Stimulated activated CD4-positive, alpha-beta T cell treated with anti-CD3 and anti-CD28 coated beads, Interleukin-12 subunit alpha, Interleukin-12 subunit beta, amount 100 ng/mL, for 48 hours (primary cell): ENCODE measurements at places on chromosomes 16 and 17.
A peak's percentile ranks its signal among the peaks of the same experiment; 100 is the strongest.

DNA sequence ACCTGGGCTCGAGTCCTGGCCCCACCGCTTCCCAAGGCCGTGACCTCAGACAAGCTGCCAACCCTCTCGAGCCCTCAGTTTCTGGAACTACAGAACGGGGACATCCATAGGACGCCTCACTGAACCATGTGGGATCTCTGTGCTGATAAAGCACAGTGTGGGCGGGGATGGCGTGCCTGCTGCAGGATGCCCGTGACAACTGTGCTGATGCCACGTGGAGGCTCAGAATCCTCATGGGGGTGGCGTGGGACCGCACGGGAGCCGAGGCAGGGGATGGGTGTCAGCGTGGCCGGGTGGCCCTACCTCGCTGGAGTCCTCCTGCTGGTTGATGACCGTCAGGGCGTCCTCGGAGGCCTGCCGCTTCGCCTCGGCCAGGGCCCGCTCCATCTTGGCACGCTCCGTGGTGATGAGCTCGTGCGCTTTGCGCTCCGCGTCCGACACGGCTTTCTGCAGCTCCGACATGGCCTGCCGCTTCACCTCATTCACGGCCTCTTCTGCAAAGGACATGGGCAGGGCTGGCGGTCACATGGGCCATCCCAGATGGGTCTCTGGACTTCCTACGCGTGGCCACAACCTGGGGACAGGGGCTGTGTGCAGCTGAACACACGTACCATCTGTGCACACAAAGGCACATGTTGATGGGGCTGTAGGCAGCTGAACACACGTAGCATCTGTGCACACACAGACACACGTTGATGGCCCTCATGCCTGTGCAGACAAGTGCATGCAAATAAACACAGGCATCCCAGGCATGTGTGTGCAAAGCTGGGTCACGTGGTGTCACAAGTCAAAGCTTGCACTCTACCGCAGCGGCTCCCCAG, 12.7 kb upstream of the PABPN1L start:
- no peak for DNase-seq

GRCh38 chr16:11283820-11284248, 2.7 kb upstream of the PRM1 start:
- DNase-seq: no peak

DNA sequence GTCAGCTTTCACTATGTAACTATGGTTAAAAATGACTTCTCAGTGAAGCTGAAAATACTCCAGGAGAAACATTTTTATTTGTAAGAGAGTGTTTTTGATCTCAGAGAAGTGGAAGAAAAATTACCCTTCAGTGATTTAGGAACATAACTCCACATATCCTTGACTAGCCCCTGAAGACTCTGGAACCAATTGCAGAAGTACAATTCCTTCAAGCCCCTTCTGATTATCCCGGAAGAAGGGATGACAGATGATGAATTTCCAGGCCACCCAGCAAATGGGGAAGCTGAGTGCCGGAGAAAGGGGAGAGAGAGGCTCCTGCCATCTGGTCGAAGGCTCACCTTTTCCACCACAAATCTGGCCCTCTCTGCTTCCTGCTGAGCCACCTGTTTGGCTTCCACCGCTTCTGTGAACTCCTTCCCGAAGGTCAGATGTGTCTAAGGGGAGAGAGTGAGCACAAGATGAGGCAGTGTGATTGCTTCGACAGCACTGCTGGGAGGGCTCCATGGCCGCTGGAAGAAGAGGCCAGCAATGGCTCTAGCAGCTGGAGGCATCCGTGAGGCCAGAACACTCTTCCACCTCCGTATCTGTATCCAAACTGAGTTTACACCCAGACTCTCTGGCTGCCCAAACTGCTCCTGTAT, 8.1 kb downstream of the PHB1 start:
- DNase-seq: no peak

- DNase-seq: peak; percentile 74
These were observed 959 bp upstream of the ANKRD13B start for GRCh38 chr17:29591737-29592608.

DNA sequence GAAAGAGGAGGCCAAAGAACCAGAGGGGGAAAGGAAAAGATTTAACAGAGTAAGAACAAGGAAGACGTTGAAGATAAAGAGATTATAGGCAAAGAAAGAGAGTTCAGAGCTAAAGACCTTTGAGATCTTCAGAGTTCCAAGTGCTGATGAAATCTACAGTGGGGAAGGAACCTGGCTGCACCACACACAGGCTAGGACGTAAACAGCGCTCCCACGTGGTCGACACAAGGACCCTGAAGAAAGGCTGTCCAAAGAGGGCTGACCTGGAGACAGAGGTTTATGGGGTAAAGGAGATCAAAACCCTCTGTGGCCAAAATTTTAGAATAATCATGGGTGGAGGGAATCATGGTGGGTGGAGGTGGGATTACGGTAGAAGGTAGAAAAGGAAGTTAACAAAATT, 121.6 kb downstream of the PMP22 start:
- DNase-seq: no peak

- DNase-seq: no peak
These were observed 110.0 kb upstream of the CIBAR2 start for GRCh38 chr16:85222155-85222863.

DNA sequence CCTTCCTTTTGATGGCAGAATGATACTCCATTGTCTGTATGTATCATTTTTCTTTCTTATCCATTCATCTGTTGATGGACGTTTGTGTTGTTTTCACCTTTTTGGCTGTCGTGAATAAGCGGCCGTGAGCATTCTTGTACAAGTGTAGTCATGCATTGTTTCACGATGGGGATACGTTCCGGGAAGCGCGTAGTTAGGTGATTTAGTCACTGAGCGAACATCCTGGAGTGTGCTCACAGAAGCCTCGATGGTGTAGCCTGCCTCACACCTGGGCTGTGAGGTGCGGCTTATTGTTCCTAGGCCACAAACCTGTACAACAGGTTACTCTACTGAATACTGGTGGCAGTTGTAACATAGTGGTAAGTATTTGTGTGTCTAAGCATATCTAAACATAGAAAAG, 136.5 kb downstream of the CMIP start:
- DNase-seq: no peak

- DNase-seq: no peak
These were observed 83.2 kb downstream of the ARHGAP23 start for GRCh38 chr17:38511150-38512108.

GRCh38 chr17:42651392-42651791, 7.7 kb upstream of the TUBG2 start:
- DNase-seq: no peak

GRCh38 chr17:78264590-78264989, 33.2 kb downstream of the TMEM235 start:
- no peak for DNase-seq

DNA sequence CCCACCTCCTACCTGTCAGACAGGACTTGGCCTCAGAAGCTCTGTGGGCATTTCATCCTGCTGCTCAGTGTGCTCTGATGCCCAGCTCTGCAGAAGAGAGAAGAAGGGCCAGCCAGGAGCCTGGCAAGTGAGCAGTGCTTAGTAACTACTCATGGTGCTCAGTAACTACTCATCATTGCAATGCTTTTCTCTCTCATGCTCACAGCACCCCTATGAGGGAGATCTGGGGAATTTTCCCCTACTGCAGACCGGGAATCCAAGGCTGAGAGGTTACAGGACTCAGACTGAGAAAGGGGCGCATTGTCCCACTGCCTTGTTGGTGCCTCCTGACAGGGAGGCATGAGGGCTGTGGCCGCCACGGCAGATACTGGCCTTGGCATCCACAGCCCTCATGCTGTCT, 261.1 kb downstream of the C16orf95 start:
- no peak for DNase-seq

- DNase-seq: no peak
These were observed 17.1 kb downstream of the CDH1 start for GRCh38 chr16:68754084-68754792.

DNA sequence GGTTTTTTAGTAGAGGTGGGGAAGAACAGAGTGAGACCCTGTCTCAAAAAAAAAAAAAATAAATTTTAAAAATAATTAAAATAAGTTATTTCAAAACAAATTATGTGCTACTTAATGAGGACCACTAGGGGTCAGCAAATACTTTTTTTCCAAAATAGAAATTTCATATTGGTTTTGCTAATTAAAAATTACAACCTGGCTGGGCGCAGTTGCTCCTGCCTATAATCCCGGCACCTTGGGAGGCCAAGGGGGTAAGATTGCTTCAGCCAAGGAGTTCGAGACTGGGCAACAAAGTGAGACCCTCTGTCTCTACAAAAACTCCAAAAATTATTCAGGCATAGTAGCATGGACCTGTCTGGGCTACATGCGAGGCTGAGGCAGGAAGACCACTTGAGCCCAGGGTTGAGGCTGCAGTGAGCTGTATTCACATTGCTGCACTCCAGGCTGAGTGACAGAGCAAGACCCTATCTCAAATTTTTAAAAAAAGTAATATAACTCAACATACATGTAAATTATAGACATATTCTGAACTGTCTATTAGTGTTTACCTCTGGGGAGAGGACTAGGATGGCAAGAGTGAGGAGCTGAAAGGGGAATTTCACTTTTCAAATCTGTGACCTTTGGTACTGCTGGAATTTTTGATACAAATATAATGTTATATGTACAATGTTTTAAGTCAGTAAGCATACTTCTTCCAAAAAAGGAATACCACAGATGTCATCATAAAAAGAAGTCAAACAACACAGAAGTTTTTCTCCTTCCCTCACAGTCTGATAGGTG, 8.1 kb downstream of the MEIOB start:
- DNase-seq: no peak

DNA sequence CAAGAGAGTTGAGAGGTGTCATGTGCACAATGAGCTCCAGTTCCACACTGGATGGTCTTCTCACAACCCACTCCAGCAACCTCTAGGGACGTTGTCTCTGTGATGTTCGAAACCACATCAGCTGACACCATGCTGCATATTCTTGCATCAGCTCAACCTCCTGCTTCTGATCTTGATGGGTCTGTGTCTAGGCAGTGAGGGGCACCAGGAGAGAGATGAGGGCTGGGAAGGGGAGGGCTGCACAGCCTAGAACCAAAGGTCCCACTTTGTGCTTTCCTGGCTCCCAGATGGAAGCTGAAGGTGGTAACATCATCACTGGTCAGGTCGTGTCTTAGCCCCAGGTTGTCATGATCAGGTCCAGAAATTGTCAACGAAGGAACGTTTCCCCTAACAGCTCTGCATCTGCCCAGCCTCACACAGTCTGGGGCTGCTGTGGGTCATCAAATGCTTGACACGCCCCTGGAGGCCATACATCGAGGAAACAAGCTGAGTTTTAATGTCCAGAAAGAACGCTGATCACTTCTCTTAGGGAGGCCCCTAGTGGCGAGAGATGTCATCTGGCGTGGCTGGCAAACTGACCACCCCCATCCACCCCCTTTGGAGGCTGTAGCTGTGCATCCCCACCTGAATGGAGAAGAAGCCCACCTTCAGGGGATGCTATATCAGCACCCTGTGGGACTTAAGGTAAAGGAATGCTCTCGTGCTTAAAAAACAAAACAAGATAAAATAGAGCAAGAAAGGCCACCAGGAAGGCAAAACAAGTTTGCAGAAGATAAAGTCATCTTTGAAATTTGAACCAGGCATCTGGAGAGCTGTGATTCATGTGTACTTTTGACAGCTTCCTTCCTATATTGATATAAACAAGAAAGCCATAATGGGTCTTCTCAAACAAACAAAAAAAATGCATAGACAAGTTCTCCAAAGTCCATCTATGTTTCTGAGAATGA, 58.3 kb downstream of the WIPI1 start:
- DNase-seq: peak; percentile 21

- DNase-seq: no peak
These were observed 56.5 kb downstream of the CYTH1 start for GRCh38 chr17:78725448-78726021.

GRCh38 chr17:18157354-18157985, 26.2 kb upstream of the ALKBH5 start:
- DNase-seq: no peak

DNA sequence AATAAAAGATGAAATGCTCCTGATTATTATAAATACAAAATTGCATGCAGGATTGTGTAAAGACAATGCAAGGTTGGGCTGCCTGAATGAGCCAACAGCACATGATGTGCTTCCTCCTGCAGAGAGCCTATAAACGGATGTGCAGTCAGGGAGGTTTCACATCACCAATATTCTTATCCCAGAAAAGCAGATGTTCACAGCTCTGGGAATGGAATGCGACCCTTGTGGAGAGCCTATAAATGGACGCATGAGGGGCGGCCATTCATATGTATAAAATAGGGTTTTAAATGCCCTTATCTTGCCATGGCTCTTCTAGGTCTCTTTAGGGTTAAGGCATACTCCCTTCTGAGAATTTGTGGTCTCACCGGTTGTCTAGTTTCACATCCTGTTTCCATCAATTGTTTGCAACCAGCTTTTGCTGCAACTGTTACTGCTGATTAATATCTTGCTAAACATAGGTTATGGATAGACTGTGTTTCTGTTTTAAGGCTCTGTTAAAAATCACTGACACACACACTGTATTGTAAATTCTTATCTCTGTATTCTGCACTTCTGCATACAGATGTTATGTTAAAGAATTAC, 31.9 kb downstream of the SLFN11 start:
- no peak for DNase-seq

GRCh38 chr17:65166787-65167186, 29.6 kb downstream of the RGS9 start:
- DNase-seq: no peak

DNA sequence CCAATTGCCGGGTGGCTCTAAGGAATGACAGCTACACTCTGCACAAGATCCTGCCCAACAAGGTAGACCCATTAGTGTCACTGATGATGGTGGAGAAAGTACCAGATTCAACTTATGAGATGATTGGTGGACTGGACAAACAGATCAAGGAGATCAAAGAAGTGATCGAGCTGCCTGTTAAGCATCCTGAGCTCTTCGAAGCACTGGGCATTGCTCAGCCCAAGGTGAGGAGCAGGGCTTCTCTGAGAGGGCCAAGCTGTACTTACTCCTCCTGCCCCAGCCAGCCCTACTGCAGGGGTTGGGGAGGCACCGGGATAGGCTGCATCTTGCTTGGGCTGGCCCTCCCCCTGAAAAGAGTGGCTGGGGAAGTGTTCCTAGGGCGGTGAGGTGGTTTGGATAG, 2.8 kb upstream of the FTSJ3 start:
- DNase-seq: no peak

DNA sequence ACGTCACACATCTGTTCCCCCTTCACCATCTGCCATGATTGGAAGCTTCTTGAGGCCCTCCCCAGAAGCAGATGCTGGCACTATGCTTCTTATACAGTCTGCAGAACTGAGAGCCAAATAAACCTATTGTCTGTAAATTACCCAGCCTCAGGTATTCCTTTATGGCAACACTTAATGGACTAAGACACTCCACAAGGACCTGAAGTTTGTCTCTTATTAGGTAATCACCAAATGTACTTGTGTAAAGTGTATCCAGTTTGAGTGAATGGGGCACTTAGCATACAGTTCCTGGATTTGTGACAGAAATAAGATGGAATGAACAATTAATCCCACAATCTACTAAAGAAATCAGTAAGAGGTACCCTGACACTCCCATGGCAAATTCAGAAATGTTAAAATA, 105.3 kb downstream of the SLC39A11 start:
- DNase-seq: no peak

- DNase-seq: no peak
These were observed 14.4 kb downstream of the SDR42E1 start for GRCh38 chr16:81996664-81997509.

- DNase-seq: no peak
These were observed 67.7 kb upstream of the TANC2 start for GRCh38 chr17:62898239-62898864.
